Stimulated activated CD4-positive, alpha-beta T cell treated with anti-CD3 and anti-CD28 coated beads, Interleukin-12 subunit alpha, Interleukin-12 subunit beta, amount 100 ng/mL, for 4 hours (primary cell): ENCODE measurements at places on chromosomes 6 and 20.

GRCh38 chr20:60999250-60999649, 252.8 kb upstream of the CDH4 start:
- DNase-seq, result no peak

- no peak for DNase-seq
These were observed 43.4 kb downstream of the IYD start for GRCh38 chr6:150412221-150412620.

- DNase-seq, result no peak
These were observed 69.1 kb downstream of the GRIK2 start for GRCh38 chr6:101462576-101462975.

GRCh38 chr6:15096894-15097837, 148.7 kb upstream of the JARID2 start:
- DNase-seq, result no peak

DNA sequence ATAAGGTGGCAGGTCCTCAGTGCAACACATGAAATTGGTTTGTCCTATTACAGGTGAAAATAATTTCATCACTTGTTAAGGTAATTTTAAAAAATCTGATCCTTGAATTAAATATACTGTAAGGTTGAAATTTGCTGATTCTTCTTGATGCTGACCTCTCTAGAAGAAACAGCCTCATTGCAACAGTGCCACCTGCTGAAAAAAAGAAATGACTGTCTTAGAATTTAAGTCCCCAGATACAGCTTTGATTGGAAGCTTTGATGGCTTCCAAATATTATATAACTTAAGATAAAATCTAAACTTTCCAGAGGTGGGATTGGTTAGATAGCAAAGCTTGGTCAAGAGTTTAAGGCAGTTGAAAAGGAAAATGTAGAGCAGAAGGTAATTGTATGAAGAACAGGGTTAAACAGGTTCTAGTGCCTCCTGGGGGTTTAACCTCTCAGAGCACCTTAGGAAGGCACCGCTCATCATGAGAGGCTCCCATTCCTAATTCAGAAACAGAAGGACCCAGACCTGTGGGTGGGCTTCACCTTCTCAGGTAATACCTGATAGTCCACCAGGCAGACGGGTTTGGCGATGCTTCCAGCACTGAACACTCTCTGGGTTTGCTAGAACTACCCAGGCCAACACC, 401.0 kb downstream of the PAX1 start:
- no peak for DNase-seq

DNA sequence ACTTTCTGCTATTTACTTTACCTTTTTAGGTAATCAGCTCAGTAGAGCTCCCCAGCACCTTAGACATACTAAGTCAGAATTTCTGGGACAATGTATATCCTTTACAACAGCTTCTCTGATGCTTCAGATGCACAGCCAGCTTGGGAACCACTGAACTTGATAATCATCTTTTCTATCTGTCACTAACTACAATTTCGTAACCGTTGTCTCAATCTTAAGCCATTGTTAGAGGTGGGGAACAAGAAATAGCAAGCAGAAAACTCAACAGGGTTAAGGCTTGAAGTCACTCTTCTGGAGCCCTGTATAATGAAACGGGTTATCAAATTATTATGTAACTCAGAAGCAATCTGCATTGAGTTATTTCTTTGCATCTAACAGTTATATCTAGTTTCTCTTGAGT, 47.1 kb downstream of the CD109 start:
- no peak for DNase-seq

- no peak for DNase-seq
These were observed 20.0 kb upstream of the ARMC12 start for GRCh38 chr6:35716798-35717197.

DNA sequence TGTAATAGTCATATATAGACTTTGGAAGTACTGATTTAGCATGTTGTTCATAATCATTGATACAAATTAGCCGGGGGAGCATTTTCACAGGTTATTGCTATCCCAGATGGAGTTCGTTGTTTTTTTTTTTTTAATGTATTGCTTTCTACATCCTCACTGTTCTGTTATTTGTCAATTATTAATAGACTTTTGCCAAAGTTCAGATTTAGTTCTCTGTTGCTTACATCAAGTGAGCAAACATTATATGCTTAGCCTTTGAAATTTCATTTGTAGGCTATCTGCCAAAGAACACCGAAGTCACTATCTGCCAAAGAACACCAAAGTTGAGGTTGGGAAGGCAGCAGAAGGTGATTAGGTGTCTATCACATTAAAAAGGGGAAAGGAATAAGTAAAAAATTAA, at the start of gene HAO1:
Gene HAO1 (minus strand): TSS at position 118 of the 400 bp plus-strand sequence. CDS start 36 bp downstream, at position 82.
- DNase-seq, result no peak

DNA sequence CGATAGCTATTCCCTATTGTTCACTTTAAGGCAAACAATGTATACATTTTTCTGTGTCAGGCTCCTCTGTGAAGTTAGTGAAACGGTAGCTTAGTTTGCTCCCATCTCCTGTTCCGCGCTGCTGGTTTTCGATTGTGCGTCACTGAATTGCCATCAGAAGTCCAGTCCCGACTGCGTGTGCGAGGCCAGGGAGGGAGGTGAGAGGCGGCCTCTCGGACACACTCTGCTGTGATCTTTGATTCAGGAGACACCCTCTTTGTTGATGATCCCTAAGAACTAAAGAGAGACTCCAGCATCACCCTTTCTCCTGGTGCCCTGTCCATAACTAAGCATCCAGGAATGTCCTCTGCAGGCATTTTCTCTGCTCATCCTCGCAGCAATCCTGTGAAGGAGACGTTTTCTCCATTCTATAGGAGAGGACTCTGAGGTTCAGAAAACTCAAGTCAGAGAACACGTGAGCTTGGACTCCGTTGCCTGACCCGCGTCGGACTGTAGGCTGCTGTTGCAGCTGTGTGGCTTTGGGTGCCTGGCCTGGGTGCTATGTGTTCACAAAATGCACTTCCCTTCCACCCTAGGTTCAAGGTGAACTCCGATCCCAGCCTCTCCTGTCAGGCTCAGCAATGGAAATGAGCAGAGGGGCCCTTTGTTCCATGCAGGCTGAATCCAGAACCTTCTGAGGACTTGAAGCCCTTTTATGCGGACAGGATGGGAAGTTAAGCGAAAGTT, 24.1 kb upstream of the UNC93A start:
- no peak for DNase-seq

GRCh38 chr6:7806711-7807110, 80.8 kb downstream of the BMP6 start:
- no peak for DNase-seq

GRCh38 chr6:159941286-159942113, 27.4 kb upstream of the IGF2R start:
- DNase-seq, result no peak

GRCh38 chr6:7992002-7992815, 72.0 kb downstream of the BLOC1S5 start:
- DNase-seq, result no peak

- no peak for DNase-seq
These were observed 16.4 kb downstream of the RPP40 start for GRCh38 chr6:4987432-4987831.

DNA sequence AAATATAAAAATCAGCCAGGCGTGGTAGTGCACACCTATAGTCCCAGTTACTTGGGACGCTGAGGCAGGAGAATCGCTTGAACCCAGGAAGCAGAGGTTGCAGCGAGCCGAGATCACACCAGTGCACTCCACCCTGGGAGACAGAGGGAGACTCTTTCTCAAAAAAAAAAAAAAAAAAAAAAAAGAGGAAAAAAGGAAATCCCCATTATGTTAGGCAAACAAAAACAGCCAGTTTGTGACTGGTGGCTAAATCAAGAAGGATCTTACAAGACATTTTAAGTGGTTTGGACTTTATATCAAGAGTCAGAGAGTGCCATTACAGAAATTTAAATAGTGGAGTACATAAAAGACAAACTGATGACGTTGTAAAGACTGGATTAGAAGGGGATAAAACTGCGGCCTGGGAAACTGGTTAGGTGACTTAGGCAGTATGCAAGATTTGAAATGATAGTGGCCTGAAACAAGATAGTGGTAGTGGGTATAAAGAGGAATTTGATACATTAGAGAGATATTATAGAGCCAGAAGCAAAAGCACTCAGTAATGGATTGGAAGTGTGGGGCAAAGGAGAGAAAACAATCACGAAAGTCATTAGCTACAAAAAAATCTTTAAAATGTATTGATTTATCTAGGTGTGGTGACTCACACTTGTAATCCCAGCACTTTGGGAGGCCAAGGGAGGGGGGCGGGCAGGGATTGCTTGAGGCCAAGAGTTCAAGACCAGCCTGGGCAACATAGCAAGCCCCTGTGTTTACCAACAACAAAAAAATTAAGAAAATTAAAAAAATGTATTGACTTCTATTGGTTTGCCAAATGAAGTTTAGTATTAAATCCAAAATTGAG, 1.7 kb upstream of the MYO6 start:
- DNase-seq, result no peak

DNA sequence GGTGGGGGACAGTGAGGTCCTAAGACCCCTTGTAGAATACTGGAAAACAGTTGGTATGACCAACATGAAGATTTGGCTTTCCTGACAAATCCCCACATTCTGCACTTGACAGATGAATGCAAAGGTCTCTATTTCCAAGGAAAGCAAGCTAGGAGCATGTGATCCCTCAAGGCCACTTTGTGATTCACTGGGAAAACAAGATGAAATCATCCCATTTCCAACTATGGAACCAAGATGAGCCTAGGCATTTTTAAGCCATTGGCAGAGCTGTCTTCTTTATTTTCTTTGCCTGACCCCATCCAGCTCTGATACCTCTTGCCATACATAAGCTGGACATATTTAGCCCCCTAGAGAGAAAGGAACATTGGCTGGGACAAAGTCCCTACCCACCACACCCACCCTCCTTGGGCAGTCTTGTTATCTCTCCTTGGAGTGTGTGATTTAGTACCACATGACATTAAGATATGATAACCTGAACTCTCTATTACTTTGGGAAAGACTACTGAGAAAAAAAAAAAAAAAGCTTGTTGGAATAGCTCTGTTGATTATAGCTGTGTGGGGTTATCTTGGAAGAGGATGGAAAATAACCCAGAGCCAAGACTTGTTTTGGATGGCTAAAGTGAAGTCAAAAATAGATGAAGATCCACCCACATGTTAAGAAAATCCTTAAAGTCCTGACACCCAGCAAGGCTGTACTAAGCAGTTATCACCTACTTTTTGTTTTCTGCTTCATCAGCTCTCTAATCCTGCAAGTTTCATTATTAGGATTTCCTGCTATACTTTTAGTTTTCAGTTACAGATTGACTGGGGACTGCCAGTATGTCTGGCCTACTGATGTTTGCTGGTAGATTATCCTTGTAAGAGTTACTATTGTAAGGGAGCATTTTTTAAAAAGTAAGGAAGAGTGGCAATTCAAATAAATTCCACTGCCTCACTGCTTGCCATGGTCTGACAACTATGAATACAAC, 90.1 kb upstream of the PREP start:
- DNase-seq, result no peak

DNA sequence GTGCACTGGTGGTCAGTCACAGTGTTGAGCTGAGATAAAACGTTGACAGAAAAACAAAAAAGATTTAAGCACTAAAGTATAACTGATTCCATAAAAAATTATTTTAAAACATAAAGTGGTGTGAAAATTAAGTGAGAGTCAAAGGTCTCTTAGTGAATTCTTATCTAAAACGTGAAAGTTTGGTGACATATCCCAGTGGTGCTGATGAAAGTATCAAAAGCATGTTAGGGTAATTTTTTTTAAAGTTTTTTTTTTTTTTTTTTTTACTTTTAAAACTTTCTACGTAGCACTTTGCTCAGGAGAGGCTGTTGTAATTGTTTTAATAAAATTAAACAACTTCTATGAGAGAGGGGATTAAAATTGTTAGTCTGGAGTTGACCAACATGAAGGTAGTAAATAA, 65.6 kb upstream of the TMEM30A start:
- no peak for DNase-seq

DNA sequence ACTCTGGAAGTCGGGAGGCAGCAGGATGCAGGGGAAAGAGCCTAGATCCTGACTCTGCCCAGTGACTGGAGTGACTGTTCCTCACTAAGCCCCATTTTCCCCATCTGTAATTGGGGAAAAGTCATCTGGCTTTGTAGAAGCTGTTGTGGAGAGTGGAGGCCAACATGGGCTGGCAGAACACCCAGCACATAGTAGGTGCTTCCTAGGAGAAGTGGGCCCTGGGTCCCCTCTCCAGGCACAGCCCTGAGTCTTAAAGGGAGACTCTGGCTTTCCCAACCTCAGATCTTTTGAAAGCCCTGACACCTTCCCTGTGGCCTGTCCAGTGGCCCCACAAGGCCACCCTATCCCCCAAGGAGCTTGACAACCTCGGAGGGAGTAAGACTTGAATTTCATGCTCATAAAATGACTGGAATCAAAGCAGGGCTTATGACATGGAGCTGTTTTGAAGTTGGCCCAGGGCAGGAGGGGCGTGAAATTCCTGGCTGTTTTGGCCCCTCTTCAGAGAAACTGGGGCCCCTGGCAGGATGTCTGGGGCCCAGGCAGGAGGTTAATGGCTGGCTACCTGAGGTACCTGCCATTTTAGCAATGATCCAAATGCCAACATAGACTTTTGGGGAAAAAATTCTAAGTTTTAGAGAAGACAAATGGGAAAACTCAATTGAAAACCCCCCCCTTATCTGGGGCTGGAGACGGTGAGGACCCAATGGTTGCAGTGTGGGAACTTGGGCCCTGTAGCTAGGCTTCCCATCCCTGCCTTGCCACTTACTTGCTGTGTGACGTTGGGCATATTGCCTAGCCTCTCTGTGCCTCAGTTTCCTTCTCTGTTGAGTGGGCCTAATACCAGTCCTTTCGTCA, 51.6 kb downstream of the UBE2V1 start:
- DNase-seq, result no peak

DNA sequence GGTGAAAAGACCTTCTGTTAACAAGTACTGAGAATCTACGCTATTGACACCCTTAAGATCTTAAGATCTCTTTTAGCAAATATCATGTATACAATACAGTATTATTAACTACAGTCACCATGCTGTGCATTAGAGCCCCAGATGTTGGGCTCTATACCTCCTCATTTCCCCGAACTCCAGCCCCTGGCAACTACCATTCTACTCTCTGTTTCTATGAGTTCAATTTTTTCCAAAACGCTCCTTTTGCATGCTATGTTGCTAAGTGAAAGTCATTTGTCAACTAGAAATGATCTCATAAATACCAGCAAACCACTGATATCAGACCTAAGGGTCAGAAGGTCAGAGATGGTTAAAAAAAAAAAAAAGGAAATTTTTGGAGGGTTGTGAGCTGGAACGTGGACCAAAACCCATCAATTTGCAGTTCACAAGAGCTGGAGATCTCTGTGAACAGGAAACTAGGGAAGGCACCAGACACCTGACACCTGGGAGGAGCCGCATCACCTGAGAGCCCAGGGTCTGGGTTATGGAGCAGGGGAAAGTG, 122.0 kb upstream of the KCNK16 start:
- DNase-seq, result no peak

- DNase-seq, result no peak
These were observed 67.2 kb downstream of the RPP40 start for GRCh38 chr6:4936681-4937041.

GRCh38 chr20:50610212-50610718, 81.1 kb downstream of the RIPOR3 start:
- DNase-seq, result no peak

GRCh38 chr6:7108196-7108963, 619 bp downstream of the RREB1 start:
- DNase-seq, result peak; percentile 45

- DNase-seq, result no peak
These were observed 2.3 kb upstream of the TUBB1 start for GRCh38 chr20:59016795-59017492.

- no peak for DNase-seq
These were observed 44.1 kb upstream of the RIN2 start for GRCh38 chr20:19713822-19714578.

- peak; percentile 75 for DNase-seq
These were observed 56.5 kb downstream of the CD40 start for GRCh38 chr20:46174469-46175126.
